ENCODE measurements at places on chromosomes 7 and 10.

GRCh38 chr7:23955145-23955544 is 245.1 kb downstream of the STK31 start:
- DNase-seq = no peak

GRCh38 chr7:88291398-88292173 is 15.1 kb downstream of the STEAP4 start:
- no peak for DNase-seq

- DNase-seq = no peak
Observed at GRCh38 chr7:45617166-45617565, 43.0 kb downstream of the ADCY1 start.

GRCh38 chr7:140698477-140698876 is 2.0 kb downstream of the NDUFB2 start:
- no peak for DNase-seq

- DNase-seq = no peak
Observed at GRCh38 chr7:13411151-13411550, 578.3 kb downstream of the ETV1 start.
